ENCODE measurements at places on chromosomes 2 and 18.

DNA sequence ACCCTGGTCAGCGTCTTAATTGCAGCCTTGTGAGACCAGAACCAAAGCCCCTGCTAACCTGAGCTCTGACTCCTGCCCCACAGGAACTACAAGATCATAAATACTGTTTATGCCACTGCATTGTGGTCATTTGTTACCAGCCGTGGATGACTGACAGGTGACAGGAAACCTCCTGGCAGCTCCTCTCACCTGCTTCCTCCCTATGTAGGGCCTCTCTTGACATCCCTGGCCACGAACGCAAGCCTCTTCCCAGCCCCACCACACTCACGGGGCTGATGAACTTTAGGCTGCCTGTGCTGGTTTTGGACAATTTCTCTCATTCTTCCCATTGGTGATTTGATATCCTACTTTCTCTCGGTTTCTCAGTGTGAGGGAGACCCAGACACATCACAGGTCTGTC, 357.2 kb upstream of the MYT1L start:
- no peak for DNase-seq

- DNase-seq, result no peak
Measured at GRCh38 chr18:9735879-9736278, 27.8 kb downstream of the RAB31 start.

DNA sequence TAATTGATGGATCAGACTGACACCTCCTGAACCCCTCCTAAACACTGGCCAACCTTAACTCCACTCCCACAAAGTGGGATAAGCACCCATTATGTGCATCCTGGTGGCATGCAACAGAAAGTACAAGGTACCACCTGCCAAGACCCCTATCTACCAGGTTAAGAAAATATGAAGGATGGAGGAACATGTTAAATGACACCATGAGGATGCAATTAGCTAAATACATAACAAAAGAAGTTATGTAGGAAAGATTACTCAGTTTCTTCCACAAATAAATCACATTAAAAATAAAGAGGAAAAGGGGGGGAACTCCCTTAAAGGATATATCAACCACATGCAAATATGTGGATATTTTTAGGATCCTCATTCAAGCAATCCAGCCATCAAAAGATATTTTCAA, 12.6 kb downstream of the CTAGE1 start:
- DNase-seq, result no peak

DNA sequence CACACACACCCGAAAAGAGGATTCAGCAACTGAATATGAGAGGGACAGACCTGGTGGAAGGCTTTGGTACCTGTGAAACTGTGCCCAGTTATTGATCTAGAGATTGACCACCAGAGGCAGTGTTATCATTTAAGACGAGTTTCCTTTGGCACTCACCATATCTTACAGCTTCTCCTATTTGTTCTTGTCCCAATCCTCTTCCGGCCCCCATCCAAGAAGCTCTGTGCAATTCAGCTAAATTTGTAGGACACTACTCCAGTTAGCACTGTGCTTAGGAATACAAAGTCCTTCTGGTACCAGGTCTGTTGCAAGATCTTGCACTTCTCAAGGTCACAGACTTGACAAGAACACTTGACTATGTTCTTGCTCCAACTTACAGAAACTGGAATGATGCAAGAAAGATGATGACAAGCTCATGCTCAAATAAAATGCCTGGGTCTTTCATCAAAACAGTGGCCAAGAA, 177.7 kb downstream of the TMEM247 start:
- no peak for DNase-seq

DNA sequence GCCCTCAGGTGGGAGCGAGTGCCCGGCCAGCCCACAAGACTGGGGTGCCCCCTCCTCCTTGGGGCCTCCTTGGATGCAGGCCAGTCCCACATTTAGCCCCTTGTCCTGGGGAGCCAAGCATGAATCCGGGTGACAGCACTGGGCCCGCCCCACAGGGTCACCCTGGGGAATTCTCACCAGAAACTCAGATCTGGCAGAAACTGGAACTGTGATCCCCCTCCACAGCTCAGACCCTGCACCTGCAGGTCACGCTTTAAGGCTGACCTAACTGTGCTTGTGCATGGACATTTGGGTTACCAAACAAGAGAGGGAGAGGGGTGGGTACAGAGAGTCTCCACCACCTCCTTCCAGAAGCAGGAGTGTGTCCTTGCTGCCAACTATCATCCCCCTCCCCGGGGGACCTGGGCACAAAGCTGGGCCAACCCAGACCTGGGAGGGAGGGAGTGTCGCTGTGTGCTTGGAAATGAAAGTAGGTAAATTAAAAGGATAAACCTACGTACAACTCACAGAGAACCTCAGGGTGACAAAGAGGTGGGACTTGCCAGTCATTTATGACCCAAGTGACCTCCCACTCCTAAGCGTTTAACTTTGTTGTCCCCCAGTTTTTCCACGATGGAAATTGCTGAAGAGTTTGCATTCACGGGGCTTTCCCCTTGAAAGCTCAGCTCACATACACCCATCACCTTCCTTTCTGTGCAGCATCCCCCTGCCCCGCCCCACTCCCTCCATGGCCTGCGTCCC, 9.1 kb downstream of the ITM2C start:
- no peak for DNase-seq

- no peak for DNase-seq
Measured at GRCh38 chr2:40201425-40201824, 250.5 kb downstream of the SLC8A1 start.

GRCh38 chr2:120517751-120518469, 172.0 kb downstream of the INHBB start:
- DNase-seq, result no peak

- DNase-seq, result no peak
Measured at GRCh38 chr18:5891184-5891853, 4.0 kb downstream of the TMEM200C start.

GRCh38 chr2:159129269-159129668, 157.2 kb downstream of the WDSUB1 start:
- DNase-seq, result no peak

GRCh38 chr2:68632021-68632420, 11.4 kb upstream of the PROKR1 start:
- DNase-seq, result no peak

Data from GM04504 (cell line).